Hippocampal formation (tissue), 2 donors: ENCODE measurements at places on chromosomes 6 and 20.

GRCh38 chr6:45648262-45648620 is 270.5 kb upstream of the SUPT3H start:
- no peak for DNase-seq

GRCh38 chr6:151549790-151550189 is 56.0 kb downstream of the CCDC170 start:
- no peak for DNase-seq

- DNase-seq = no peak
Observed at GRCh38 chr6:53035549-53036213, 29.5 kb upstream of the FBXO9 start.

- no peak for DNase-seq
Observed at GRCh38 chr20:31974296-31974695, 6.3 kb downstream of the XKR7 start.

GRCh38 chr20:36805396-36805795 is 31.8 kb upstream of the DSN1 start:
- no peak for DNase-seq

- DNase-seq = no peak
Observed at GRCh38 chr20:6919792-6920468, 152.4 kb downstream of the BMP2 start.

- DNase-seq = no peak
Observed at GRCh38 chr20:58609026-58609425, 42.1 kb upstream of the STX16 start.

GRCh38 chr20:57678340-57678739 is 31.5 kb downstream of the PMEPA1 start:
- DNase-seq = no peak

- no peak for DNase-seq
Observed at GRCh38 chr6:151804585-151805285, 2.7 kb upstream of the ESR1 start.

DNA sequence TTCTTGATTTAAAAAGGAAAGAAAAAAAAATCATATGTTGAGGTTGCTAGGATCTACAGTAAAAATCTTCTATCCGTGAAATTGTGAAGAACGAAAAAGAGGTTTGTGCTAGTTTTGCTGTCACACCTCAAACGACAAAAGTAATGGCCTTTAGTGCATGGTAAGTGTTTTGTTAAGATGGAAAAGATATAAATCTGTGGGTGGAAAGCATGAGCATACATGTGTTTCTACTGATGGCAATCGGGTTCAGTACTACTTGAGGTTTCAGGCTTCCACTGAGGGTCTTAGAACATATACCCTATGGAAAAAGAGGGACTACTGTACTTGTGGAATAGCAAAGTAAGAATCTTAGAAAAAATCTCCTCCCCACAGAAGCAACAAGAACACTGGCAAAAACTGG is 58.0 kb downstream of the AHI1 start:
- no peak for DNase-seq

DNA sequence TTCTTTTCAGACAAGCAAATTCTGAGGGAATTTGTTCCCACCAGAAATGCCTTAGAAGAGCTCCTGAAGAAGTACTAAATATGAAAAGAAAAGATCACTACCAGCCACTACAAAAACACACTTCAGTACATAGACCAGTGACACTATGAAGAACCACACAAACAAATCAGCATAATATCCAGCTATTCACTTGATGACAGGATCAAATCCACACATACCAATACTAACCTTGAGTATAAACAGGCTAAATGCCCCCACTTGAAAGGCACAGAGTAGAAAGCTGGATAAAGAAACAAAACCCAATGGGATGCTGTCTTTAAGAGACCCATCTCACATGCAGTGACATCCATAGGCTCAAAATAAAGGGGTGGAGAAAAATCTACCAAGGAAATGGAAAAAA is 43.3 kb downstream of the CENPW start:
- no peak for DNase-seq

- no peak for DNase-seq
Observed at GRCh38 chr6:154458565-154459470, 51.7 kb downstream of the CNKSR3 start.

- DNase-seq = no peak
Observed at GRCh38 chr6:130156908-130157307, 65.8 kb downstream of the SAMD3 start.

GRCh38 chr20:62832212-62832922 is 15.5 kb downstream of the COL9A3 start:
- no peak for DNase-seq

DNA sequence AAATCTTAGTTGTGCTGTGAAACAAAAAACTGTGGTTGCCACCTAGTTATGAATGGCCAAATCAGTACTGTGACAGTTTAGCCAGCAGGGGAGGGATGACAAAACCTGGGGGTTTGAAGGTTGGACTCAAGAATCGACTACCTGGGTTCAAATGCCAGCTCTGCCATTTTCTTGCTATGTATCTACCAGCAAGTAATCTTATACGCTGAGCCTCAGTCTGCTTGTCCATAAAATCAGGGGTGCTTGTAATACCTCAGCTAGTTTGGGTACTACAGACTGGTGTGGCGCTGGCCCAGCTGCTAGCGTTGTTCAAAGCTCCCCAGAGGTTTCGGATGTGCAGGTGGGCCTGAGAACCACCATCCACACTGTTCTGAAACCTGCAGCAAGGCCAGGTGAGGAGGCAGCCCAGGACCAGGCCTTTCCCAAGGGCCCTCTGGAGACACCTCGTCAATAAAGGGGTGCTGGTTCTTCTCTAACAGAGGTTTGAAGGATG is 40.4 kb downstream of the TRAM2 start:
- DNase-seq = no peak

DNA sequence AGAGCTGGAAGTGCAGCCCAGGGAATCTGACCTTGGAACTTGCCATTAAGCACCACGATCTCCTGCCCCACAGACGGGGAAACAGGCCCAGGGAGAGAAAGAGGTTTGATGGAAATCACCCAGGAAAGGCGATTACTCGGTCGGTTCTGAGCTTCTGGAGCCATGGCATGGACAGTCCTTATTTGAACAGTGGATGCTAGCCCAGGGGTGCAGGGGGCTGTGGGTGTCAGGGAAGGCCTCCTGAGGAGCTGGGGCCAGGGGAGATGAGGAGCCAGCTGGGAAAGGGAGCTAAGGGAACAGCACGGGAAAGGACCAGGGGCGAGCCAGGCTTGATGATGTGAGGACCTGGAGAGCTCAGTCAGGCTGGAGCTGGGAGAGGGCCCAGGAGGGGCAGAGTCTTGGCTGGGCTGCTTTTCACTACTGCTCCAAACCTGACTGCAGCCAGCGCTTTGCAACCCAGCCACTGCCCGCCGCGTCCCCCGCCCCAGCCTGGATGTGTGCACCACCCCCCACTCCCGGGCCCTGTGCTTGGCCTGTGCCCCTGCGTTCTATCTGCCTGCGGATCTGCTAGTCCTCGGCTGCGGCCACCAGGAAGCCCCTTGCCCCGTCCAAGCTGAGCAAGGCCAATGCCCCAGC is 17.8 kb downstream of the SUN5 start:
- DNase-seq = no peak

GRCh38 chr20:44552950-44553908 is 29.1 kb upstream of the PKIG start:
- no peak for DNase-seq

DNA sequence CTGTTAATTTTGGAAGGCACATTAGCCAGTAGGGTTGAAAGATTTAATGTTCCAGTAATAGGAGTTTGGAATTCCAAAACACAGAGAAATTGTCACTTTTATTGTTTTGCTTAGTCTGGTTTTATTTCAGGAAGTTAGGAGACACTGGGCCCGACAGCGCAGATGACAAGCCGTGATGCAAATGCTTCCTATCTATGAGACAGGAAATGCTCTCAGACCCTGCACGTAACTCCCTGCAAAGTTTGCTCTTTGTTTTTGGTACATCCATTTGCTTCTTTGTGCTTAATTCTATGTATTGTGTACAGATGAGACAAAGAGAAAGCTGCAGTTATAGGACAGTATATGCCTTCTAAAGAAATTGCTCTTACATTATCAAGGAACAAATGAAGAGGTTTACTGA is 201.6 kb upstream of the SGK1 start:
- no peak for DNase-seq

GRCh38 chr20:32792731-32793458 is 26.9 kb upstream of the MAPRE1 start:
- no peak for DNase-seq

DNA sequence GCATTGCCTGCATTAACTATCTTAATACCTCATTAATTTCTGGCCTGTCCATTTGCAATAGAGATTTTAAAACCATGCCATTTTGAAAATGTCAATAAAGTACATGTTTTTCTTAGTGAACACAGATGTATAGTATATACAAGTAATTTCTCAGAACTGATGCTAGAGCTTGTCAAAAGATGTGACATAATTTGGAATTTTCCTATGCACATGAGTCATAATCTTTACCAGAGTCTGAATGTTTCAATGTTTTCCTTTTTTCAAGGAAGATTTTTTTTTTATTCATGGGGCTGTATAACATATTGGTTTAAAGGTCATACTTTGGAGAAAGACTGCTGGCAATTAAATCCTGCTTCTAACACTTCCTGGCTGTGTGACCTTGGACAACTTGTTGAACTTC is 1347.5 kb upstream of the ADGRB3 start:
- no peak for DNase-seq

DNA sequence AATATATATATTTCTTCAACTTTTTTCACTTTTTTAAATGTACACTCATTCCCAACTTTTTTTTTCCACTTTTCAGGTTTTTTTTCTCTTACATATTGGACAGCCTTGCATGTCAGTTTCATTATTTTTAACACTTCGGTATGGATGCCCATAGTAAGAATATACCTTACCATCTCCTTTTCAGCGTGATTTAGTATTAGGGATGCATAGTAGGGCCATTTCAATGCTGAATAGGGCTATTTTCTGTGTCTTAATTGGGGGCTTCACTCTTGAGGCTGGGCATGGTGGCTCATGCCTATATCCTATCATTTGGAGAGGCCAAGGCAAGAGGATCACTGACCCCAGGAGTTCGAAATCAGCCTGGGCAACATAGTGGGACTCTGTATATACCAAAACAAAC is 6.7 kb downstream of the RNF114 start:
- DNase-seq = no peak

GRCh38 chr6:74420221-74420620 is 724.2 kb downstream of the CD109 start:
- DNase-seq = no peak

DNA sequence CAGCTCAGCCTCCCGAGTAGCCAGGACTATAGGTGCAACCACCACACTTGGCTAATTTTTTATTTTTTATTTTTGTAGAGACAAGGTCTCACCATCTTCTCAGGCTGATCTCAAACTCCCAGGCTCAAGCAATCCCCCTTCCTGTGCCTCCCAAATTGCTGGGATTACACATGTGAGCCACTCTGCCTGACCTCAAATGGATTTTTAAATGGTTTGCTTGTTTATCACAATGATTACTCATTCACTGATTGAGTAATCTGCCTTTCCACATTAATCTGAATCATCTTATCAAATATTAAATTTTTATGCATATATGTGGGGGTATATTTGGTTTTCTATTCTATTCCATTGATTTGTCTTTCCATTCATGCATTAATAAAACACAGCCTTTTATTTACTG is 9.4 kb upstream of the KHDC1L start:
- DNase-seq = no peak

DNA sequence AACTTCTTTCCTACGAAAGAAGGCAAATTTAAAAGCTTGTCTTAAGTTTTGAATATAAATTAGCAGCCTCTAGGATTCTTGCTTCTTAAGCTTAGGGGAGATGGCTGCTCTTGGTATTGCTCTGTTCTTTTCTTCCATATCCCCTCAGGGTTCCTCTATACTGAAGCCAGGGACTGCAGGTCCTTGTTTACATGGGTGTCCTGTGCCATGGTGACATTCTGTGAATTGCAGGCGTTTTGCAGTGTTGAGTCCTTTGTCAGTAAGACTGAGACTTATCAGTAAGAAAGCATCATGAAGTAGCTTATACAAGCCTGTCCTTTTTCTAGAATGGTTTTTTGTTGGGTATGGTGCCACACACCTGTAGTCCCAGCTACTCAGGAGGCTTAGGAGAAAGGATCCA is 147.8 kb downstream of the ARID1B start:
- no peak for DNase-seq

- DNase-seq = no peak
Observed at GRCh38 chr20:41081276-41081814, 52.7 kb downstream of the TOP1 start.

- no peak for DNase-seq
Observed at GRCh38 chr6:3707024-3707423, 44.5 kb downstream of the PXDC1 start.
